ENCODE measurements at places on chromosomes 12 and 14. TPM values are rescaled to one million over a fixed set of nuclear protein-coding genes. Genes with fewer than 3 reads are reported as not detected.

The CSAD gene
- total RNA-seq = 21.4 TPM

The KRT82 gene
- not detected for total RNA-seq

The CLBA1 gene
- total RNA-seq = 5.1 TPM

The ACACB gene
- 10.3 TPM for total RNA-seq

The DHRS2 gene
- total RNA-seq = 0.09 TPM

The GCN1 gene
- total RNA-seq = 43.5 TPM

The CDK17 gene
- 31.0 TPM for total RNA-seq

The SLC10A1 gene
- not detected for total RNA-seq

The CIROP gene
- not detected for total RNA-seq

The HOTAIR gene
- total RNA-seq = 1.8 TPM

The CLEC6A gene
- total RNA-seq = not detected

The GALNT16 gene
- 10.7 TPM for total RNA-seq

The MGP gene
- total RNA-seq = 500 TPM

The IFNG-AS1 gene
- 0.31 TPM for total RNA-seq

The NRL gene
- total RNA-seq = 1.6 TPM

The RPGRIP1 gene
- total RNA-seq = 0.18 TPM

The IFI27 gene
- total RNA-seq = 5.6 TPM

The PTPRO gene
- total RNA-seq = 1.3 TPM

The NELL2 gene
- 1.5 TPM for total RNA-seq

The PRB3 gene
- not detected for total RNA-seq

The SERPINA12 gene
- total RNA-seq = not detected
